Head of caudate nucleus (tissue), 42 donors: ENCODE measurements at places on chromosomes 5 and 9.
A peak's percentile ranks its signal among the peaks of the same experiment; 100 is the strongest.

DNA sequence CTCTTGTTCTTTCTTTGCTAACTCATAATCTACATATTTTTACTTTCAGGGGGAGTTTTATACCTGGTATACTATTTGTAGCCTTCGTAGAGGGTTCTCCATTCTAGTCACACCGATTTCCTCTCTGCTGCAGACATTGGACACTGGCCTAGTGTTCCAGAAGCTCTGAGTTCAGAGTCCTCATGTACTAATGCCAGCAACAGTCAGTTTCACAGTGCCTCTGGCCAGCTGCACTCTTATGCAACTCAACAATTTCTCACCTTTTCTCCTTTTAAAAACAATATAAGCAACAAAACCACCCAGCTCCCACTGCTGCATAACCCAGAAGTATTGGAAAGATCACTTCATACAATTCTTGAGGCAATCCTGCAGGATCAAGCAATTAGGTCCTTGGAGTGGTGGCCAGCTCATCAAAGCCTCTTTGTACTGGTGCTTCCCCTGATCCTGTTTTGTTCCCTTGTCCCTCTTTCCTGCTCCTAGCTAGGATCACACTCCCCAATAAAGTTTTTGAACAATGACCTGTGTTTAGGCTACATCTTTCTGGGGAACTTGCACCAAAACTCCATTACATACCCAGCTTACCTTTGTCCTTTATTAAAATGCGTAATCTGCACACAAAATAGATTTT is 98.1 kb upstream of the TUT7 start:
- DNase-seq, result no peak

DNA sequence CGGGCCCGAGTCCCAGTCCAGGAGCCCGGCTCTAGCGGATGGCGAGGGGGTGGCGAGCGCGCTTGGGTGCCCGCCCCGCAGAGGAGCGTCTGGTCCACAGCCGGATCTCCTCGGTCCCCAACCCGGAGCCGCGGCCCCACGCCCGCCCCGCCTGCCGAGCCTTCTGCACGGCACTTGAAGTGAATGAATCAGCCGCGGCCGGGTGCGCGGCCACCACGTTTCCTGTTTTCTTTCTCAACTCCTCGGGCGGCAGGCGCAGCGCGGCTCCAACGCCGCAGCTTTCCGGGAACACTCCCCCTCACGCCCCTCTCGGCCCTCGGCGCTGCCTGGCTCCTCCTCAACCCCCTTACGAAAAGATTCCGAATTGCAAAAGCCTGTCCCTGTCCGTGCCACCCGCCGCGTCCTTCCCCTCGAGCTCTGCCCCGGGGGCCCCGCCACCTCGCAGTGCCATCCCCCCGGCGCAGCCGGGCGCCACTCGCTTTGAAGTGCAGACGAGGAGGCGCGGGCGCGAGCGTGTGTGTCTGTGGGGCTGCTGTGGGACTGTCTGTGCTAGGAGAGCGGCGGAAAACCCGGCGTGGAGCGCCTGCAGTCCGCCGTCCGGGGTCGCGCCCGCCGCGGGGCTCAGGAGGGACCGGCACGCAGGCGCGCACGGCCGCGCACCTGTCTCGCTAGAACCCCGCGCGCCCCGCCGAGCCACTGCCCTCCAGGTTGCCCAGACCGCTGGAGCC is 456.6 kb downstream of the RAB3C start:
- peak; percentile 70 for DNase-seq

DNA sequence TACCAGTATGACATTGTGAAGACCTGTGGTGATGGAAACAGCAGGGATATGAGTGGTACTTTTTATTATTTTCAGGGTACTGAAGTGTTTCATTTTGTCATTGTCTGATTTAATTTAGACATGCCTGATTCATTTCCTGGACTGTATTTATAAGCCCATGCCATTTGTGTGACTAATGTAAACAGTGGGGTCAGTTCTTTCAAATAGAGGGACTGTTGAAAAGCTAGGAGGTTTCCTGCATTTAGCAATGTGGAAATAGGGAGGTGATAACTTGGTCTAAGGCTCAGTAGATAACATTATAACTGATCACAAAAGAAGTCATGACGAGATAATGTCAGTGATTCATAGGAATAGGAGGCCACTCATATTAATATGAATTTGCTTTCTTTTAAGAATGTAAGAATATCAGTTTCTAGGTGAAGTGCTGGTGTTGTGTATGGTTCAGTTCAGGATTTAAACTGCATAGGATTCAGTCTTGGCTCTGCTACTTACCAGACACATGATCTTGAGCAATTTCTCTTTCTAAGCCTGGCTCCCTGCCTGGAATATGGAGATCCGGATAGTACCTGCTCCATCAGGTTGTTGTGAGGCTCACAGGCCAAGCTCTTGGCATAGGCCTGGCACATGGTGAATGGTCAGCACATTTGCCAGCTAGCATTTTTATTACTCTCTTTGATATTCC is 7.5 kb downstream of the RASGRF2 start:
- no peak for DNase-seq

DNA sequence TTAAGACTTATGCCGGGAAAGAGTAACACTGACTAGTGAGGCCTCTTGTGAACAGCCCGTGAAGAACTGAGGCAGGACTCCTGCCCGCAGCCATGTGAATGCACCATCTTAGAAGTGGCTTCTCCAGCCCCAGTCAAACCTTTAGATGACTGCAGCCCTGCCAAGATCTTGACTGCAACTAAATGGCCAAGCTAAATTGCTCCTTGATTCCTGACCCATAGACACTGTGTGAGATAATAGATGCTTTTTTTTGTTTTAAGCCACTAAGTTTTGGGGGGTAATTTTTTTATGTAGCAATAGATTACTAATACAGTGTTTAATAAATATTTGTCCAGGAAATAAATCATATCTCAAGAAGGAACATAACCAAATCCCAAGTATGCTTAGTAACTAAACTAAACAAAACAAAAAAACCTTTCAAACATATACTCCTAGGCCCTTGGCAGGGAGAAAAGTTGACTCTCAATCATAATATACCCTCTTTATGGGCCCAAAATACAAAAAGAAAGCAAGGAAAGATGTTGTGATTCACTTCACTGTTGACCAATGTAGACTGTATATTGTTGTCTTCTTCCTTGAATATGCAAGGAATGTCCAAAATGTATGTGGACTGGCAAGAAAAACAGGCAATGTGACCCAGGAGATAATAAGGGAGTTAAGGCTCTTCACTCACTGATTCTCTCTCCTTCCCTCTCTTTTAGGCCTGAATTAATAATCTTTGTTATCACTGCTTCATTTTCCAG is 79.7 kb upstream of the ZNF366 start:
- DNase-seq, result no peak

DNA sequence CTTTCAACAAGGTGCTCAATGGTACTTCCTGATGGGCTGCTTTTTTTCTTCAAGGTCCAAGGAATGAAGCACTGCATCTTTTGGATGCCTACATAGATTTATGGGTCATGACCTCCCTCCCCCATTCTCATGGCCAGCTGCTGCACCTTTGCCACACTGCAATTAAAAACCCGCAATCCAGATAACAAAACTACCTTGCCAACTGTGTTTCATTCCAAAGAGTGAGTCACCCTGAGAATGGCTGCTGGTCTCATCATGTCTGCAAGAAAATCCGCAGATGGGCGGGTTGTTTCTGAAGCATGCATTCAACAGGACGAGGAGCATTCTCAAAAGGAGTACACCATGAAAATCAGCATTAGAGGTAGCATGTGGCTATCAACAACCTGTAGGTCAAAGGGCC is 139.8 kb downstream of the ELAVL2 start:
- no peak for DNase-seq

- no peak for DNase-seq
Observed at GRCh38 chr5:178488696-178489095, 101.5 kb downstream of the COL23A1 start.

DNA sequence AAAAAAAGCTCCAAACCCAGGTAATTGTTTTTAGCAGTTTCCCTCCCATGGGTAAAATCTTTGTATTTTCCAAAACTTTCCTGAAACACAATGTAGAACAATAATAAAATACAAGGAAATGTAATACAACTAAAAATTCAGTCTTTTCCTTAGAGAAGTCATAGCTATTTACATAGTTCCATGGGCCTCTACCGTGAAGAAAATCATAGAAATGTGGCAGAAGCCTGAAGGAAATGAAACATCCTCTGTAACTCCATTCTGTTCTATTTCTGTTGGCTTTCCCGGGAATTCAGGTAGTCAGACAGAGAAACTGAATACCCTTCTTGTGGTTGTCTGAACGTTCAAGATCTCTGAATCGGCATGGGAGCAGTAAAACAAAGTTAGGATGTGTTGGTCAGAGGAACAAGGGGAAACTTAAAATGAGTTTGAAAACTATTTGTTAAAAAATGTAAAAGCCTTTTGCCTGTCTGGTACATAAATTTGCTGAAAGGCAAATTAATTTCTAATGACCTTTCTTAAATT is 202.4 kb upstream of the ZNF608 start:
- no peak for DNase-seq

GRCh38 chr5:42586625-42587024 is 163.4 kb downstream of the GHR start:
- no peak for DNase-seq

DNA sequence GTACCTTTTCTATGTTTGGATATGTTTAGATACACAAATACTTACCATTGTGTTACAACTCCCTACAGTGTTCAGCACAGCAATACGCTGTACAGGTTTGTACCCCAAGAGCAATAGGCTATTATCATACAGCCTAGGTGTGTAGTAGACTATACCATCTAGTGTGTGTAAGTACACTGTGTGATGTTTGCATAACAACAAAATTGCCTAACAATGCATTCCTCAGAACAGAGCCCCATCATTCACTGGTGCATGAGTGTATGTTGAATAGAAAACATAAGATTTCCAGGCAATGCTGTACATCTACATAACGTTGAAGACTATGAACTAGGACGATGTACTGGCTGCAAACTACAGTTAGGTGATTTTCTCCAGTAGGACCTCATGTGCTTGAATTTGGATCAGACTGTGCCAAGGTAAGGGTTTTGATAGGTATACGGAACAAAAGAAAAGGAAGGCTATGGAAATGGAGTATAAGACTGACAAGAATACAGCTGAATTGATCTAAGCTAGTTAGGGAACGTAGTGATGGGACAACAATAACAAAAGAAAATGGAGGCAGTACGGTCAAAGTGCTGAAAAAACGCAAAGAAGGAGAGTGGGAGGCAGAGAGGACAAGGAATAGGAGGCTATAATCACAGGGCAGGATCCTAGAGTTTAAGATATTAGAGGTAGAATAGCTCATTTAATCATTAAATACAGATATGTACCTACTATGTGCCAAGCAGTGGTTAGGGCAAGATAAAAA is 46.9 kb downstream of the FNIP1 start:
- no peak for DNase-seq

- no peak for DNase-seq
Observed at GRCh38 chr5:101103874-101104273, 200.8 kb upstream of the ST8SIA4 start.

DNA sequence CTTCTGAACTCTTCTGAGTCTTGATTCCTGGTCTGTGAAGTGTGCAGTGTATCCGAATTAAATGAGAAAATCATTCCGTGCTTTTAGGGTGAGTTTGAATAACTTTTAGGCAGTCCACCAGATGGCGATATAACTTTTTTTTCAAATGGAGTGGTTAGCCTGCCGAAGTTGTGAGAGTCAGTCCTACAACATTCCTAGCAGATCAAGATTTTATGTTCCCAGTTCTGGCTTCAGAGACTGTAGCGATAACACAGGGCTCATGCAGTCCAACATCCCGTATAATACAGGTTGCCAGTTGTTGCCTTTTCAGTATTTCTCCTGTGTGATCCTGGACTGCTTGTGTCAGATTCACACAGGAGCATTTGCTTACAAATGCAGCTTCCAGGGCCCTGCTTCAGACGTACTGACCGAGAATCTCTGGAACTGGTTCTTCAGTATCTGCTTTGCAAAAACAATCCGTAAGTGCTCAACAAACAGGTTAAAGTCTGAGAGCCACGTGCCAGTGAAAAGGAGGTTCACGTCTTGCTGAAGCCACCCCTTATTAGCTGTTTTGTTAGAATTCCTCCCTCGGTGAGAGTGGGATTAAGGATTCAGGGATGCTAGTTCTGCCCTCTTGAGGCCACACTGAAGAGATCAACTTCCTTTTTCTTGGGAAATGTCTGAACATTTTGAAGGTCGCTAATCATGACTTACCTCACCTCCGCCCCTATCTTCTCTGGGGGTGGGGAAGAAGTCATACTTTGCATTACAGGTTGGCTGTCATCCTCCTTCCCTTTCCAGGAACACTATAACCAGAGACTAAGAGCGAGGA is 22.8 kb downstream of the SMIM3 start:
- DNase-seq, result no peak

GRCh38 chr5:124920909-124921666 is 174.6 kb upstream of the ZNF608 start:
- no peak for DNase-seq

DNA sequence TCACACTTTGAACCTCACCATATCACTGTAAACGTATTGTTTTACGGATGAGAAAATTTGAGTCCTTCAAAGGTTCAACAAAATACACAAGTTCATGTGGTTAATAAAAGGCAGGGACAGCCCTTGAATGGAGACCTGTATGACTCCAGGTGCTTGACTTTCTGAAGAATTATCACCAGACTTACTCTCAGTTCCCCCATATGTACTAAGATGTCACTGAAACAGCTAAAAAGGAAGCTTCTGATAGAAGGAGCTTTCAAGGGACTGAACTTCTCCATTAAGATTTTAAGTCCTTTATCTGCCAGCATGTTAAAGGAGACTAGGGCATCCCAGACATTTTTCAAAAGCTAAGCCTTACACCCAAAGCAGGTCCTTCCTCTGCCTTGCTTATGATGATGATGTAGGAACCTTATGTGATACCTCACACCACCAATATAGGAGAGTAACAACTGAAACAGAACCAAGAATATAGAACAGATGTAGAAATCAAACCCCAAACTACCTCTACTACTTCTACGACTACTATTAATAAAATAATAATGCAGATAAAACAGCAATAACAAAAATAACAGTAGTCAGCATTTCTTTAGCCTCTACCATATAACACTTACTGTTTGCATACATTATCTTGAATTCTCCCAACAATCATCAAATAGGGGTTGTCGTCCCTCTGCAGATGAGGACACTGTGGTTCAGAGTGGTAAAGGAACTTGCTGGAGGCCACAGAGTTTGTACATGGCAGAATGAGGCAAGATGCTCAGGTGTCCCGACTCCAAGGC is 273.9 kb downstream of the ELAVL2 start:
- no peak for DNase-seq

DNA sequence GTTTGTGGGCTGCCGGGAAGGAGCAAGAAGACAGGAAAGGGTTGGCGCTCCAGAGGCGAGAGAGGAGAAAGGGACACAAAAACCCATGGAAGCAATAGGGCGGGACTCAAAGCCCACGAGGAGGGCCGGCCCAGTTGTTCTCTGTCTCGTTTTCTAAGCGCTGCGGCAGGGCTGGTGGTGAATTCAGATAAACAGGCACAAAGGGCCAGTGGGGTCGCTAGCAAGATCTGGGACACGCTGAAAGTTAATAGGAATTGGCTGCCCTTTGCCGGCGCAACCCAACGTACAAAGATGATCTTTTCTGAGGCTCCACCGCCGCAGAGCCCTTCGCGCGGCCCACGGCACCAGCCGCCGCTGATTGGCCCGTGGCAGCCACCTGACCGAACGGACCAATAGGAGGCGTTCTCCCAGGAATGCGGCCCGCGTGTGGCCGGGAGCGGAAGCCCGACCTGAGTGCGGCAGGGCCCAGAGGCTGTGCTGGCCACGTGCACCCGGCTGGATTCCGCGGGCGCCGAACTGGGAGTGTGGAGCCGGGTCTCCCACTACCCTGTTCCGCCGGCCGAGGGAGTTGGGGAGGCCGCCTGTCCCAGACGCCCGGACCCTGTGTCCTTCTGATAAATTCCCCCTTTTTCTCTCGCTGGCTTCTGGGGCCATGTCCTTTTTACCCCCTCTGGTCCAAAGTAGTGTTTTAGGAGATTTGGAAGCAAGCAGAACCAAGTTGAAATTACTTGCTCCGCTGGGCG is 16.8 kb upstream of the NSD1 start:
- peak; percentile 91 for DNase-seq

GRCh38 chr5:82597437-82597836 is 319.3 kb upstream of the RPS23 start:
- no peak for DNase-seq
